ENCODE measurements at places on chromosomes 6 and 20. TPM values are rescaled to one million over a fixed set of nuclear protein-coding genes. Genes with fewer than 3 reads are reported as not detected.
A peak's percentile ranks its signal among the peaks of the same experiment; 100 is the strongest.

- no peak overlapping the region for H3K27ac ChIP-seq
- H3K36me3 ChIP-seq, result no peaks in the 10 kb centered on the region
- no peak overlapping the region for H3K4me3 ChIP-seq
- no peaks in the 10 kb centered on the region for H3K27me3 ChIP-seq
- peaks cover 21% of the 10 kb centered on the region for H3K4me1 ChIP-seq
These were observed 90.3 kb downstream of the SNX5 start for GRCh38 chr20:17878069-17878911.

DNA sequence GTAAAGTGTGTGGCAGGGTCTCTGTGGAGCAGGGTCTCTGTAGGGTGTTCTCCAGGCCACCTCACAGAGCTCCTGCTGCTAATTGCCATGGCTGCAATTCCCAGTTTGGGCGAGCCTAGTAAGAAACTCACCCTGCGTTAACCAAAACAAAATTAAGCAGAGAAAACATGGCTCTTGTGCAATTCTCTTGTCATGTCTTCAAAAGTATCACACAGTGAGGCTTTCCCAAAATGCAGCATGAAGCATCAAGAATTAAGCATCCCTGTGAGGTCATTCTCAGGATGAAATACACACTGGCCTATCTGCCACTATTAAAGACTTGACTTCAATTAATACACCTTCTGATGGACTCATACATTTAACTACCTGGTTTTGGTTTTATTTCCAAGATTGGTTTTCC is 72.8 kb downstream of the KIF13A start:
- H3K27me3 ChIP-seq, result no peaks in the 10 kb centered on the region
- no peak overlapping the region for H3K27ac ChIP-seq
- peaks cover 10% of the 10 kb centered on the region for H3K4me1 ChIP-seq
- H3K36me3 ChIP-seq, result peaks cover 1% of the 10 kb centered on the region
- no peak overlapping the region for H3K4me3 ChIP-seq

- H3K4me1 ChIP-seq, result no peaks in the 10 kb centered on the region
- H3K27ac ChIP-seq, result no peak overlapping the region
- no peaks in the 10 kb centered on the region for H3K36me3 ChIP-seq
These were observed 104.7 kb downstream of the LRRC1 start for GRCh38 chr6:53899512-53899911.

GRCh38 chr6:1335367-1336037 is 23.6 kb downstream of the FOXQ1 start:
- no peak overlapping the region for H3K4me3 ChIP-seq
- no peak overlapping the region for H3K27ac ChIP-seq
- peaks cover 9% of the 10 kb centered on the region for H3K4me1 ChIP-seq
- no peaks in the 10 kb centered on the region for H3K27me3 ChIP-seq
- peak; percentile 92 for DNase-seq
- H3K36me3 ChIP-seq, result no peaks in the 10 kb centered on the region

CLVS2 gene
- not detected for total RNA-seq

NPBWR2 gene
- total RNA-seq, result not detected

- H3K36me3 ChIP-seq, result no peaks in the 10 kb centered on the region
- no peaks in the 10 kb centered on the region for H3K4me1 ChIP-seq
- no peak overlapping the region for H3K4me3 ChIP-seq
- H3K27me3 ChIP-seq, result no peaks in the 10 kb centered on the region
These were observed 27.0 kb downstream of the RWDD2A start for GRCh38 chr6:83220121-83220520.

DNA sequence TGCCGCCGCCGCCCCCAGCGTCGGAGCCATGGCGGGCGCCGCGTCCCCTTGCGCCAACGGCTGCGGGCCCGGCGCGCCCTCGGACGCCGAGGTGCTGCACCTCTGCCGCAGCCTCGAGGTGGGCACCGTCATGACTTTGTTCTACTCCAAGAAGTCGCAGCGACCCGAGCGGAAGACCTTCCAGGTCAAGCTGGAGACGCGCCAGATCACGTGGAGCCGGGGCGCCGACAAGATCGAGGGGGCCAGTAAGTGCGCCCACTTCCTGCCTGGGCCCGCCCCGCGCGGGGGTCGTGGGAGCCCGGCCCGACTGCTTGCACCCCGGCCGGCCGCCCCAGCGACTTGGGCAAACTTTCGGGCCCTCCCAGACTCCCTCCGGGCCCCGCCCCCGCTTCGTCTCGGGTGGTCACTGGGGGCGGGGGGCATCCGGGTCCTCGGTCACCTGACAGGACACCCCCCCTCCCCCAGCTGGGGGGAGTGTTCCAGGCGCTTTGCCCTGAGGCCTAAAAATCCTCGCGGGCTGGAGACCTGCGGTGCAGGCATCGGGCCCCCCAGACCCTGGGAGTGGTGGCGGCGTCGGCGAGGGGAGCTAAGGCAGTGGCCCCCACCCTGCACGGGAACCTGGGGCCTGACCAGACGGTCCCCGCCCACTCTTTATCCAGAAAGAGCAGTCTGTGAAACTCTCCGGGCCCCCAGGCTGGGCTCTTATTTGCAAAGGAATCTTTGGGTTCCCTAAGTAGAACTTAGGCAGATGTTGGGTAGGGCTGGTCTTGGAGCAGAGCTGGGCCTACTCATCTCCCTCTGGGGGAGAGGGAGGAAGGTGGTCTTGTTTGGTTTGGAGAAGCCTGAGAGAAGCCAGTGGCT is 501 bp downstream of the PLCG1 start:
- H3K27ac ChIP-seq, result peak overlapping the region; percentile 84
- H3K27me3 ChIP-seq, result no peaks in the 10 kb centered on the region
- H3K4me1 ChIP-seq, result peaks cover 16% of the 10 kb centered on the region
- H3K36me3 ChIP-seq, result no peaks in the 10 kb centered on the region
- DNase-seq, result peak; percentile 72

SLA2 gene
- not detected for total RNA-seq

EYA4 gene
- total RNA-seq, result 23.9 TPM

VWA7 gene
- total RNA-seq, result under 0.01 TPM

- no peak overlapping the region for H3K27ac ChIP-seq
- no peak for DNase-seq
- H3K36me3 ChIP-seq, result no peaks in the 10 kb centered on the region
- H3K4me3 ChIP-seq, result no peak overlapping the region
These were observed 193.5 kb downstream of the ARID1B start for GRCh38 chr6:156970595-156971112.

- DNase-seq, result no peak
- H3K36me3 ChIP-seq, result no peaks in the 10 kb centered on the region
- H3K27me3 ChIP-seq, result no peaks in the 10 kb centered on the region
- H3K27ac ChIP-seq, result no peak overlapping the region
- H3K4me3 ChIP-seq, result no peak overlapping the region
- peaks cover 9% of the 10 kb centered on the region for H3K4me1 ChIP-seq
These were observed 34.1 kb upstream of the LAMA4 start for GRCh38 chr6:112288475-112288874.

RAB44 gene
- under 0.01 TPM for total RNA-seq

EFCAB8 gene
- total RNA-seq, result under 0.01 TPM

DNA sequence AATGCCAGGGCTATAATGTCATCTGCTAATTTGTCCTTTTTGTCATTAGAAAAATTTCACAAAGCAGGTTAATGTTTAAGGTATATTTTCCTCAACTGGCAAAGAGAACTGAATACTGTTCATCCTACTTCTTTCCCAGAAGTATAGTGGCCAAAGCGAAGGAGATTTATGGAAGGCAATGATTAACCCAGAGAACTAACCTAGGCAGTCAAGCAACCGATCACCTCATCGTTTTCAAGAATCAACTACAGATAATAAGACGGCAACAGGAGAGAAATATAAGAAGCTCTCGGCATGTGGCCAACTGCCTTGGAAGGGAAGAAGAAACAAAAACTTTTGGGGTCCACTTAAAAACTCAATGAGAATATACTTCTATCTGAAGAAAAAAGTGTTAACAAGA is 38.2 kb downstream of the REV3L start:
- no peaks in the 10 kb centered on the region for H3K27me3 ChIP-seq
- no peak overlapping the region for H3K27ac ChIP-seq
- no peak for DNase-seq
- H3K4me1 ChIP-seq, result no peaks in the 10 kb centered on the region
- H3K4me3 ChIP-seq, result no peak overlapping the region

Data from fibroblast of lung (primary cell).